ENCODE measurements at places on chromosomes 13 and 19. TPM values are rescaled to one million over a fixed set of nuclear protein-coding genes. Genes with fewer than 3 reads are reported as not detected.

The GGN gene
- not detected for total RNA-seq

The SSC5D gene
- 0.19 TPM for total RNA-seq

GRCh38 chr13:26228096-26228495 is 6.0 kb upstream of the RNF6 start:
- DNase-seq = no peak

DNA sequence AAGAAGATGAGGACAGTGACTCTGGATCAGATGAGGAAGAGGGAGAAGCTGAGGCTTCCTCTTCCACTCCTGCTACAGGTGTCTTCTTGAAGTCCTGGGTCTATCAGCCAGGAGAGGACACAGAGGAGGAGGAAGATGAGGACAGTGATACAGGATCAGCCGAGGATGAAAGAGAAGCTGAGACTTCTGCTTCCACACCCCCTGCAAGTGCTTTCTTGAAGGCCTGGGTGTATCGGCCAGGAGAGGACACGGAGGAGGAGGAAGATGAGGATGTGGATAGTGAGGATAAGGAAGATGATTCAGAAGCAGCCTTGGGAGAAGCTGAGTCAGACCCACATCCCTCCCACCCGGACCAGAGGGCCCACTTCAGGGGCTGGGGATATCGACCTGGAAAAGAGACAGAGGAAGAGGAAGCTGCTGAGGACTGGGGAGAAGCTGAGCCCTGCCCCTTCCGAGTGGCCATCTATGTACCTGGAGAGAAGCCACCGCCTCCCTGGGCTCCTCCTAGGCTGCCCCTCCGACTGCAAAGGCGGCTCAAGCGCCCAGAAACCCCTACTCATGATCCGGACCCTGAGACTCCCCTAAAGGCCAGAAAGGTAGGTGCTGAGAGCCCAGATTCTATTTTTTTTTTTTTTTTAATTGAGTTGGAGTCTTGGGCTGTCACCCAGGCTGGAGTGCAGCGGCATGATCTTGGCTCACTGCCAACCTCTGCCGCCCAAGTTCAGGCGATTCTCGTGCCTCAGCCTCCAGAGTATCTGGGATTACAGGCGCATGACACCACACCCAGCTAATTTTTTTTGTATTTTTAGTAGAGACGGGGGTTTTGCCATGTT is 2.3 kb downstream of the PPP1R15A start:
- no peak for DNase-seq

DNA sequence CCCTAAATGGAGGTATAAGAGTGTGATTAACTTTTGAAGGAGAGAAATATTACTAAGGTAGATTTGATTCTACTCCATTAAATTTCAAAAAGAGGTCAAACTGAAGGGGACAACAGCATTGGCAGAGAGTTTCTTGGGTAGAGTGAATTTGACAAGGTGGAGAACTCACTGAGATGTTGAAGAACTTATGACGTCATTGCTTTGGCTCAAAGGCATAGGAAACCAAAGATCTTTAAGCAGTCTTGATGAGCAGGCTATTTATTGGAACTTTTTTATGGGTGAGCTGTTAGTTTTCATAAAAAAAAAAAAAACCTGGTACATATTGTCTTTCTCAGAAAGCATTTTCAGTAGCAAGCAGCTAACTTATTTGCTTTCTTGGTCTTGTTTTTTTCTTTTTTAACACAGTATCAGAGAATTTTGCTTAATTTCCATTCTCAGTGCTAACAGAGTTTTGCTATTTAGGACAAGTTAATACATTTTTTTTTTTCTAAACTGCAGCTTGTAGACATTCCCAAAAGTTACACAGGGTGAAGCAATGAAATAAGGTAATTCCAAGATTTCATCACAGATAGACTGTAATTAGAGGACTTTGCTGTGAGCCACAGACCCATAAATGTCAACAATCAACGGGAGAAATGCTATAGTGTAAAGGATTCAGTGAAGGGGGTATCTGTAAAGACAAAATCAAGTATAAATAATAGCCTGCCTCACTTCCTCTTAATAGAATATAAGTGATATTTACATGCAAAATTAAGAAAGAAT is 412.2 kb upstream of the KLHL1 start:
- no peak for DNase-seq

DNA sequence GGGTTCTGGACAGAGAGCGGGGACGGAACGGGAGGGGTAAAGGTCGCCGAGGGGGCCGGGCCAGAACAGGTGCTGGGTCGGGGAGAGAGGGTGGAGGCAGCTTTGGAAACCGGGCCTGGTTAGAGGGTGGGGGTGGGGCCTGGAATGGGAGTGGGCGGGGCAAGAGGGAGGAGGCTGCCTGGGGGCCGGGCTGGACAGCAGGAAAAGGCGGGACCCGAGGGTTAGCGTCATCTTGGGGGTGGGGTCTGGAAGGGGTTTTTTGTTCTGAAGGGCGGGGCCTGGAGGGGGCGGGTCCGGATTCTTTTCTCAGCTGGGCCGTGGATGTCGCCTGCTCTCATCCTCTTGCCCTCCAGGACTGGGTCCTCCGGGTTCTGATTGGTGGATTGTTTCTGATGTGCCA is 4.3 kb upstream of the ZNF813 start:
- no peak for DNase-seq

GRCh38 chr19:1087813-1088415 is 7.3 kb downstream of the POLR2E start:
- no peak for DNase-seq

- no peak for DNase-seq
Measured at GRCh38 chr13:93549326-93550005, 322.9 kb downstream of the GPC6 start.

Data from GM12878 (cell line).